ENCODE measurements at places on chromosomes 16 and 17.
A peak's percentile ranks its signal among the peaks of the same experiment; 100 is the strongest.

DNA sequence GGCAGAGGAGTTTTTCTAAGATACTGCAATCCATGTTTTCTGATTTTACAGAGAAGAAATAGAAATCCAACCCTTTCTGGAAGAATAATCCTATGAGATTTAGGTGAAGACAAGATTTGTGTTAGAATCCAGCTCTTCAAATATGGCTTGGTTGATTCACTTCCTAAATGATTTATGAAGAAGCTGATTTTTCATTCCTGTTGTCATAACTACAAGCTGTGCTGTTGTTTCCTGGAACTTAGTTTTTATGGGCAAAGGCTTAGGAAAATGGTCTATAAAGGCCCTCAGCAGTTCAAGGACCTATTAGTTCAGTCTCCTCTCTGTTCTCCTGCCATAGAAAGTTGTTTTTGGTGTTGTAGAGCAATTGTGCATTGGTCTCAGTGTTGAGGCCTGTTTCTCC lies 174.2 kb upstream of the FAM20A start:
- peak; percentile 45 for DNase-seq

GRCh38 chr16:82628088-82628423 lies 1.3 kb downstream of the CDH13 start:
- DNase-seq: peak; percentile 12

DNA sequence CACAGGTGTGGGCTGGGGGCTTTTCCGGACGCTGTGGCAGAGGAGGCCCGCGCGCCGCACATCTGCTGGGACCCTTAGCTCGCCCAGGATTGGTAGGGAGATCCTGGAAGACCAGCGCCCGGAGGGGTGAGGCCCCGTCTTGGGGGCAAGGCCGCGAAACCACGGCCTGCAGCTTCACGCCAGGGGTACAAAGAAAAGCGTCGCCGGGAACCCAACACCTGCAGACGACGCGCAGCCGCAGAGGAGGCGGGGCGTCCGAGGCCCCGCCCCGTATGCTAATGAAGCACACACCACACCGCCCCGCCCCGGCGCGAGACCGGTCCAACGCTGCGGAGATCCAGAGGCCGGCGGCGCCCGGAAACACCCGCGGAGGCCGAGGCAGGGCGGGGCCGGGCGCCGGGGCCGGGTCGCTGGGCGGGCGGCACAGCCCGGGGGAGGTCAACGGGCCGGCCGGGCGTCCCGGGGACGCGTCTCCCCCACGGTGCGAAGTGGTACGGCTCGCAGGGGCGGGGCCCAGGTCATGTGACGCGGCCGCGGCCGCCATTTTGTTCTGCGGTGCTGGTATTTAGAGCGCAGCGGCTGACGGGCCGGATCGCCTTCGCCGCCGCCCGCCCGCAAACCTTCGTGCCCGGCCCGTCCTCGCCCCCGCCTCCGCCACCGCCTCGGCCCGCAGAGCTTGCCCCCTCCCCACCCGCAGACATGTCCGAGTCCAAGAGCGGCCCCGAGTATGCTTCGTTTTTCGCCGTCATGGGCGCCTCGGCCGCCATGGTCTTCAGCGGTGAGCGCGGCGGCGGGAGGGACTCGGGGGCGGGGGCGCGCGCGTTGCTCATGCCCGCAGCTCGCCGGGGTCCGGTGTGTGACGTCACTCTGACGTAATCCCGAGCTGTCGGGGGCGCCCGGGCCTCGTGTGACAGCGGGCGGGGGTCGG lies at the start of gene ATP6V0C:
ATP6V0C (plus strand) TSS at position 548 of the 928 bp plus-strand sequence; CDS start at position 700, 152 bp downstream.
- DNase-seq: peak; percentile 79

DNA sequence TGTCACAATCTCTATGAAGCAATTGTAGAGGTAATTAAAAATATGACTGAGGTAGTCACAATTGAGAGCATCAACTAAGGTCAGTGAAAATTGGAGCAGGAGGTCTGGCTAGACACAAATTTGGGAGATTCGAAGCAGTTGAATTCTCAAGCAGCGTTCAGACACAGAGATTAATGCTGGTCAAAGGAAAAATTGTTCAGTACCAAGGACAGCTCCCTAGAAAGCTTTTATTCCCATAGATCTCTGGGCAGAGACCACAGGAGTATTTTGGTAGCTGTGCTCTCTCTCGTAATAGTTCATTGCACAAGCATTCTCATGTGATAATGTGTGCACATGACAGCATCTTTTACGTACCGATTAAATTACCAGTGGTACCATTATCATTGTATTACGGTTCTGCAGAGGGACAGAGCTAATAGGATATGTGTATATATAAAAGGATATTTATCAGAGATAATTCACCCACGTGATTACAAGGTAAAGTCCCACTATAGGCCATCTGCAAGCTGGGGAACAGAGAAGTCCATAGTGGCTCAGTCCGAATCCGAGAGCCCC lies 387.5 kb upstream of the HSBP1 start:
- peak; percentile 3 for DNase-seq

DNA sequence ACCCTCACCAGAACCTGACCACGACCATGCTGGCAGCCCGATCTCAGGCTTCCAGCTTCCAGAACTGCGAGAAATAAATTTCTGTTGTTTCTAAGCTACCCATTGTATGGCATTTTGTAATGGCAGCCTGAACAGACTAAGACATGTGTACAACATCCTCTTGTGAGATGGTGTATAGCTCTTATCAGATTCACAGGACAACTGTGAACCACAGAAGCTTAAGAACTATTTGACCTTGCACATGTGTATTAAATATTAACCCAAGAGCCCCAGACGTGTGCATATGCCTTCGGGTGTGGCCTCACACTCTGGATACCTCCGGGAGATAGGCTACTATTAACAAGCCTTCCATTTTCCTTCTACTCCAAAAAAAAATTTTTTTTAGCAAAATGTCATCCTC lies 248.9 kb downstream of the SLC39A11 start:
- no peak for DNase-seq

- DNase-seq: no peak
These were observed 30.7 kb upstream of the SLC5A11 start for GRCh38 chr16:24815021-24815420.

GRCh38 chr17:16434662-16435061 lies 19.3 kb downstream of the TRPV2 start:
- DNase-seq: no peak

GRCh38 chr16:66751053-66751302 lies 431 bp downstream of the DYNC1LI2 start:
- DNase-seq: no peak

DNA sequence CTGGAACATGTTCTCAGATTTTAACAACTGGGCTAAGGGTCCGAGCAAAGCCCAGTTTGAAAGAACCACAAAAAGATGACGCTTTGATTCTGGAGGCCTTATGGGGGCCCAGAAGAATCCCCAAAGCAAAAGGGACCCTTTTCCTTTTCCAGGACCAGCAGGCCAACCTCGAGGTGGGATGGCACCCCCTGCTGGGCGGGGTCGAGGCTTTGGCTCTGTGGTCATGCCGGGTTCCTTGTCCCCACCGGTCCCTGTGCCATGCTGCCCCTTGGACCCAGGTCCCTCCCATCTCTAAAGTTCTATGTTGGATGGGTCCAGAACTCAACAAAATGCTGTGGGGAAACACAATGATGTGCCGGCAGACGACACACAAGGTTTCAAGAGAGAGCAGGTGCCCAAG lies 30.9 kb downstream of the TMEM204 start:
- no peak for DNase-seq

DNA sequence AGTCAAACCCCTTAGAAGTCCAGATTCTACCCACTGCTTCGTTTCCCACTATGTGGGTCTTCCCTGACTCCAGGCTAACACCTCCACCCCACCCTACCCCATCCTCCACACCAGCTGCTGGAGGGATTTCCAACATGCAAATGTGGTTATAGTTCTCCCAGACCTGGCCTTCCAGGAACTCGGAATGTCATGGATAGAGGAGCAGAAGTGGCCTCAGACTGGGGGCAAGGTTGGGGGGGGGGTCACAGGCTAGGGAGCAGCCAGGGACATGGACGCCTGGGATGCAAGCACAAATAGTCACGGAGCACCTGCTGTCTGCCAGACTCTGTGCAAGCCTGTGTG lies 2.0 kb downstream of the CAMKK1 start:
- no peak for DNase-seq

DNA sequence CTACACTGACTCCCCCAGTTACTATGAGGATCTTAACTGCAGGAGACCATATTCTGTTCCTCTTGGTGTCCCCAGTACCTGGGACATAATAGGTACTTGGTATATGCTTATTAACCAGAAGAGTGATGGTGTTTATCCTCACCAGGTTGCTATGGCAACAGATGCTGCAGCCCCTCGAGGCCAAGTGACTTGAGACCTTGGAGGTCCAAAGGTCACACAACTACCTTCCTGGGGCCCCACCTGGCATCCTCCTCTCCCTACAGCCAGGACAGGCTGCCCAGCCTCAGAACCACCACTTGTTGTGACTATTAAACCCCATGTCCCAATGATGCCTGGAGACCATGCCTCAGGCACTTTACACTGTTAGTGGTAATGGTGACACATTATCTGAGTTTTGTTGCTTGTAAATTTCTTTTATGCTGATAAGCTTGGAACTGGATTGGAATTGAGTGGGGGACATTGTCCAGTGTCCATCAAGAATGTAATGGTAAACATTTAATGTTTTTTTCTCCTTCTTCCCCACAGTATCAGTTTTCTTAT lies 189.4 kb downstream of the CCDC182 start:
- DNase-seq: no peak

DNA sequence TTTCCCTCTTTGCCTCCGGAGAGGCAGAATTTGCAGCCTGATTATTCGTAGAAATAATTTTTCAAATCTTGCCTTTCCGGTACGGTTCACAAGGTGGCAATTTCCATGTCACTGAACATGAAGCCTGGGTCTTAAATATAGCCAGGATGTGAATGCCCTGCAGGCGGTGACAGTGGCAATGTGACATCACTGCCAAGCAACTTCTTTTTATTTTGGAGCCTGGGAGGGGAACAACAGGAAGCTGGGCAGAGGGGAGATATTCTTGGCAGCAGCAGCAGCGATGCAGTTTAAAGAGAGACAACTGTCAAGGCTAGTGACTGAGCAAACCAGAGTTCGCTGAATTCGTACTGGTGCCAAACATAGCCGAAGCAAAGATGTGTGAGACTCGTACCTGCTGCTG lies 171.1 kb downstream of the SNX29 start:
- no peak for DNase-seq

GRCh38 chr16:53629607-53630312 lies 73.9 kb downstream of the RPGRIP1L start:
- DNase-seq: no peak

DNA sequence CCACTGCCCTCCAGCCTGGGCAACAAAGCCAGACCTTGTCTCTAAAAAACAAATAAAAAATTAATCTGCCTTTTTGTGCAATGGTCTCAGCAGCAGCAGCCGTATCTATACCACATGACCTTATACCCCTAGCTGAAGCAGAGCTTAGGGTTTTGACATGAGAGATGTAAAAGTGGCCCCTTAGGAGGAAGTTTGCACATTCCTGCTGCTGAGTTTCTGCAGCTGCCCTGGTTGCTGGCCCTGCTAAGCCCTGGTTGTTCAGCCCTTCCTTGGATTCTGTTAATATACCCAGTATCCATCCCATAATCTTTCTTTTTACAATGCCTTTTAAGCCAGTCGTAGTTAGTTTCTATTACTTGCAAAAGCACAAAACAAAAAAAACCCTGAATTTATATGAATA lies 33.0 kb upstream of the PRKCB start:
- DNase-seq: no peak
